Fibroblast of the aortic adventitia (primary cell): ENCODE measurements at places on chromosomes 3 and 15.

DNA sequence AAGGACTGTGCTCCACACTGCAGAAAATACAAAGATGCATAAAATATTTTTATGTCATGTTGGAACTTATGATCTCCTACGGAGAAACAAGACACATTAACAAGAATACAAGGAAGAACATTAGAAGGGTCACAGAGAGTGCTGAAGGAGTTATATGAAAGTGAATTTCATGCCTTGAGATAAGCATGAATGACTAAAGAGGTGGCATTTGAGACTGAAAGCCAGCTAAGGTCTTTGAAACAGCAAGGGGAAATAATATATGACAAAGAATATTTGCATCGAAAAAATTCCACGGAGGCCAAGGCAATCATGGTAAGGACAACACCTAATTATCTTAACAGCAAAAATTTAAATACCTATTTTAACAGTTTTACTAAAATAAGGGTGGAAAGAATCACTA is 12.5 kb downstream of the GSK3B start:
- no peak for DNase-seq

GRCh38 chr15:101182215-101182614 is 69.6 kb downstream of the CHSY1 start:
- DNase-seq, result no peak

- DNase-seq, result no peak
Observed at GRCh38 chr15:90435652-90436337, 47.8 kb downstream of the IQGAP1 start.

- peak; percentile 11 for DNase-seq
Observed at GRCh38 chr3:48885753-48886152, 12.9 kb downstream of the SLC25A20 start.

GRCh38 chr3:110856916-110857315 is 214.7 kb upstream of the NECTIN3 start:
- DNase-seq, result no peak

DNA sequence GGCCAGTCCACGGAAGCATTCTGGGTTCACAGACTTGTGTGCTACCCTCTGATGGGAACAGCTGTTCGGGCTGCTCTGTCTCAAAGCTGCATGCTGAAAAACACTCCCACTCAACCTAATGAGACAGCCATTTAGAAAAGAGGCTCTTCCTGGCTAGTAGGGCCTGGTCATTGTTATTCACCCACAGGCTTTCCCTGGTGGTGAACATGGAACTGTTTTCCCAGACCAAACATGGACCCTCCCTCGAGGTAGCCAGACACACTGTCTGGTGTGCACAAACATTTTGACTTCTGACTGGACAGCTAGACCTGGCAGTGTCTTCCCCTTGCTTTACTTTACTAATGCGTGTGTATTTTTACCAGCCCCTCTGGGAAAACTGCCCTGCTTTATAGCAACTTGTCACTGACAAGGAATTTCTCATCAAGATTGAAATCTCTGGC is 39.0 kb downstream of the MECOM start:
- DNase-seq, result peak; percentile 59
